Activated CD4-positive, alpha-beta T cell treated with anti-CD3 and anti-CD28 coated beads for 36 hours (primary cell): ENCODE measurements at places on chromosomes 12 and 14. TPM values are rescaled to one million over a fixed set of nuclear protein-coding genes. Genes with fewer than 3 reads are reported as not detected.

The DAO gene
- not detected for total RNA-seq

The ZBTB25 gene
- total RNA-seq: 32.7 TPM

The DDIT3 gene
- 31.2 TPM for total RNA-seq

The CEP290 gene
- total RNA-seq: 17.0 TPM

The SLC7A8 gene
- 0.89 TPM for total RNA-seq

The KLRG1 gene
- total RNA-seq: 2.3 TPM

The GALNT6 gene
- total RNA-seq: 11.7 TPM

The SERPINA10 gene
- total RNA-seq: not detected

The TPPP2 gene
- not detected for total RNA-seq

The KRT71 gene
- total RNA-seq: not detected

The GNS gene
- 19.9 TPM for total RNA-seq

The SLC15A5 gene
- not detected for total RNA-seq

The IL26 gene
- total RNA-seq: 1.1 TPM

The KCNH3 gene
- 2.4 TPM for total RNA-seq

The RDH16 gene
- 0.32 TPM for total RNA-seq

The KLRB1 gene
- total RNA-seq: 0.40 TPM

The SLC41A2 gene
- total RNA-seq: 11.1 TPM

GRCh38 chr14:37195327-37195726, 2.4 kb upstream of the MIPOL1 start:
- no peak for DNase-seq

DNA sequence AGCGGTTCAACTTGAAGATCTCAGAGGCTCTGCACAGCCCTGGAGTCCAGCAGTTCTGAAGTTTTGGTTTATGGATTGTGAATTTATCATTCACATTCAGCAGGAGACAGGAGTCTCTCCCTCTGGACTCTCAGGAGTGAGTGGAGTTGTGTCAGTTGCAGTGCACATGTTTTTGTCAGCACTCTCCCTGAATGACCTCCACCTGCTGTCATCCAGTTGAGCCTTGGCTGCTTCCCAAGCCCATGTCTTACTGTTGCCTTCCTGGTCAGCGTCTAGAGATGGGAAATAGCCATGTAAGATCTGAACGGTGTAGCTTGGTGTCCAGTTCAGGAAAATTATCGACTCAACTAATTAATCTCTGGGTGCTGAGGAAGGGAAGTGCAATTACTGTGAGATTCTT, 133.2 kb downstream of the PRKCH start:
- no peak for DNase-seq

GRCh38 chr12:50928392-50928791, 24.0 kb upstream of the HIGD1C start:
- DNase-seq: no peak

GRCh38 chr14:39991041-39991440, 558.8 kb upstream of the FBXO33 start:
- no peak for DNase-seq

GRCh38 chr12:113083863-113084435, 27.4 kb downstream of the DTX1 start:
- DNase-seq: no peak

DNA sequence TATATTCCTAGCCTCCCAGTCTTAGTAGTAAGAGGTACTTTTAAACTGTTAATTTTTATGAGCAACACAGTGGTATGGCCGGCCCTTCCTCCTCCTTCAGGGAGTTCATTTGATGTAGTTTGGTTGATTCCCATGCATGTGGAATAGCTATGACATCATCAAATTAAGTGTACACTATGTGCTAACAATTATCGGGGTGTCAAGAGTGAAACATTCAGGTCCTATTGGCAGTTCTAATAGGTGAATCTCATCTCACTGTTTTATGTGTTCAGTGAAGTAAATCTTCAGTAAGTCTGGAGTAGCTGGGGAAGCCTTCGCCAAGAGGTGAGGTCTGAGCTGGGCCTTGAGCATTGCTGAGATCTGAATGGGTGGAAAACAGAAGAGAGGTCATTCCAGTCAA, 656.5 kb downstream of the DIO2 start:
- DNase-seq: no peak

- peak; percentile 27 for DNase-seq
These were observed 72.4 kb downstream of the ATP2B1 start for GRCh38 chr12:89636052-89636775.

DNA sequence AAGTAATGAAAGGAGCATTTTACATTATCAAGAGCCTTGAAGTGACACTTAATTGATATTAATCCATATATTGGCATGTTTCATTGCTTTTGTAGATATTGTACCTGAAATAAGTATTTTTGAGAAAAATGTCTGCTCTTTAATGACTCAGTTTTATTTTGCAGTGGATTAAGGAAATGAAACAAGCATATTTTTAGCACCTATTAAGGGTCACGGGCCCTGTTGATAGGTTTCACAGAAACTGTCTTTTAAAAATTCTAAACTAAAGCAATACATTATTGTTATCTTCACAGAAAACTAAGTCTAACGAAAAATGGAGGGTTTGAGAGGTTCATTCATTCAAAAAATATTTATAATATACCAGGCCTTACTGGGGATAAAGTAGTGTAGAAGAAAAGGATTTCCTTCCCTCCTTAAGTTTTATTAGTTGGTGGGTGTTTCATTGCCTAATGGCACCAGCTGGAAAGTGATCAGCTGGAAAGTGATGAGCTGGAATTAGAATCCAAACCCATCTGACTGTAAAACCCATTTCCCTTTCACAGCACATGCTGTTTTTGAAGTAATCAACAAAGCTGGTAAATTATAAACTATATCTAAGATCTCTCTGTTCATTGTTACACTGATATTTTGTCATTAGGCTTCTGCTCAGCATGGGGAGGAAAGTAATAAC, 54.2 kb downstream of the PTPRQ start:
- no peak for DNase-seq

- no peak for DNase-seq
These were observed 35.0 kb upstream of the SLC24A4 start for GRCh38 chr14:92287987-92288386.

DNA sequence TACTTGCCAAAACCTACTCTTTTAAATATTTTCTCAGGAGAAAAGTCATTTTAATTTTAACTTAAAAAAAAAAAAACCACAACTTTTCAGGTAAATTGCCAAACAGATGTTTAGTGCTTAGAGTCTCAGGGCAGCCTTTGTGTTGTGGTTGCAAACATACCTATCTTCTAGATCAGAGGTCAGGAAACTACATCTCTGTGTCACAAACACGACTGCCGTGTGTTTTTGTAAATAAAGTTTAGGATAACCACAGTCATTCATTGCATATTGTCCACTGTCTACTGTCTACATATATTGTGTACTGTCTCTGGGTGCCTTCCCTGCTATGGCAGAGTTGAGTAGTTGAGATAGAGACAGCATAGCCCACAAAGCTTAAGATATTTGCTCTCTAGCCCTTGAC, 48.9 kb downstream of the DYRK2 start:
- peak; percentile 11 for DNase-seq

DNA sequence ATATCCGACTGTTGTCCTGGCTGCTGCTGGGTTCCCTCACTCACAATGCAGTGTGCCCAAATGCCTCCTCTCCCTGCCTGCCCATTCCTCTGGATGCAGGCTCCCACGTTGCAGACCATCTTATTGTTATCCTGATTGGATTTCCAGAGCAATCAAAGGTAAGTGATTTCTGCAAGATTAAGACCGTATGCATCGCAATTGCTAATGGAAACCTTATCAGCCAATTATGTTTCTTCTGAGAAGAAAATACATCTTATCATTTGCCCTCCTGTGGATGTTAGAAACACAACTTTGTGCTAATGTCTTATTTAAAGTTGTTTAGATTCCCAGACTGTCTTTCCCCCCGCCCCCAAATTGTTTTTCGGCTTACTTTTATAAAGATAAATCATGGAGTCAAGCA, 98.1 kb downstream of the PRIMA1 start:
- no peak for DNase-seq

DNA sequence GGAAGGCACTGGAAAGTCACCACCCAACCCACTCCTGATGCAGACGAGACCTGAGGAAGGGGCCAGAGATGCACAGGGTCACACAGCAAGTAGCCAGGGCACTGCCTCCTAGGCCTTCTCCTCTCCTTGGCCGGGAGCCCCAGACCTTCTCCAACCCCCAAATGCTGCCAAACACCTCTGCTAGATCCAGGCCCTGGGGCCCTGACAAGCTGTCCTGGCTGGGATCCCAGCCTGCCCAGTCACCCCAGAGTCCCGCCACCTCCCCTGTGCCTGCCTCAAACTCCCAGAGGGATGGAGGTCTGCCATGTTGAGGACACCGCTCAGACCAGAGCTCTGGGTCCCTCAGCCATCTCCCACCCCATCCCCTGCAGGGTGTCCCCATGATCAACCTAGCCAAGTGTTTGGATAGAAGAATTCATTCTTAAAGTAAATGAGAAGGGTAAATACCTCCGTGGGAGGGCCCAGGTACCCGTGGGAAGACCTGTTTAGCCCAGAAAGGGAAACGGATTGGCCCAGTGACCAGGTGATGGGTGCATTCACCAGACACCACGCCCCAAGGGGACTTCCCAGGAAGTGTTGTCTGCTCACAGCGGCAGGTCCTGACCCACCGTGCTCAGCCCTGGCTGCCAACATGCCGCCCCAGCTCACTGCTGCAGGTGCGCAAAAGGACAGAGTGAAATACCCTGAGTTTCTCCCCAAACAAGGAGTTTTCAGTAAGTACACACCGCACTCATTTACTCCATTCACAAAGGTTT, 4.6 kb upstream of the DIO3 start:
- no peak for DNase-seq

- DNase-seq: peak; percentile 64
These were observed 48.4 kb upstream of the FOS start for GRCh38 chr14:75230140-75230792.

GRCh38 chr12:98635657-98636323, 8.8 kb downstream of the IKBIP start:
- no peak for DNase-seq

- DNase-seq: no peak
These were observed 220.5 kb upstream of the TBX3 start for GRCh38 chr12:114904254-114905003.

DNA sequence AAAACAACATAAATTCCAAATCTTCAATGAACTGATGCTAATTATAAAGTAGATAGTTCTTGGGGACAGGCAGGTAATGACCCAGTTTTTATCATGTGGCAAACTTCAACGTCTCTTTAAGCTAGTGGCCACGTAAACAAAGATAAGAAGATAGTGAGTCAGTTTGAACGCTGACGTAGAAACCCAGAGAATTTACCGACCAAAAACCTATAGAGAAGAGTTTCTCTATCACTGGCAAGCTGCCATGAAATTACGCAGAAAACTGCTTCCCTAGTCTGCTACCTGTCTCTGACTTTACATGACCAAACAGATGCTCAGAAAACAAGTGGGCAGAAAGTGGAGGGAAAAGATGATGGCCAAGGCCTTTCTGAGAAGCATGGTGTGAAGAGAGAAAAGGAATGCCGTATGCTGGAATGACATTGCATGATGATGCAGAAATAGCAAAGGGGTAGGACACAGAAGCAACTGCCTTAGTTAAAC, 136.3 kb downstream of the ITPR2 start:
- no peak for DNase-seq

- no peak for DNase-seq
These were observed 561.6 kb downstream of the RERGL start for GRCh38 chr12:17528394-17528793.

DNA sequence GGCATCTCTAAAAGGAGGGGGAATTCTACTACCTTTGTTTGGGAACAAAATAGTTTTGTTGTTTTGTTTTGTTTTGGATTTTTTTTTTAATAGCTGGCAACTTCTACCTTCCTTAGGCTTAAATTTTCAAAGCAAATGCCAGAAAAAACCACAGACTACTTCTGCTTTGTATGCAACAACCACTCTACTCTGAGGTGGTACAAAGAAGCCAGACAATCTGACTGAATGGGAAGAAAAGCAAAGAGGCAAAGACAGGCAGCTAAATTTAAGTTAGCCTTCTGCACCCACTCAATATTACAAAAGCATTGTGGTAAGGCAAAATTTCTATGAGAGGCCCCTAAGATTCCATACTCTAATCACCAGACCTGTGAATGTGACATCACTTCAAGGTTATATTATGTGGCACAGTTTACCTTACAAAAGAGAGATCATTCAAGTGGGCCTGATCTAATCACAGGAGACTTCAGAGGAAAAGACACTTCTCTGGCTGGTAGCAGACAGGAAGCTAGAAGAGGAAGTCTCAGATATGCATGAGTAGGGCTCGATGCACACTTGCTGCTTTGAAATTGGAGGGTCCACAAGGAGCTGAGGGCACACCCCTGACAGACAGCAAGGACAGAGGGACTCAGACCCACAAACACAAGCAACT, 566.6 kb downstream of the RPS29 start:
- DNase-seq: no peak

- DNase-seq: no peak
These were observed 41.8 kb upstream of the DHRS7 start for GRCh38 chr14:60206837-60207533.

DNA sequence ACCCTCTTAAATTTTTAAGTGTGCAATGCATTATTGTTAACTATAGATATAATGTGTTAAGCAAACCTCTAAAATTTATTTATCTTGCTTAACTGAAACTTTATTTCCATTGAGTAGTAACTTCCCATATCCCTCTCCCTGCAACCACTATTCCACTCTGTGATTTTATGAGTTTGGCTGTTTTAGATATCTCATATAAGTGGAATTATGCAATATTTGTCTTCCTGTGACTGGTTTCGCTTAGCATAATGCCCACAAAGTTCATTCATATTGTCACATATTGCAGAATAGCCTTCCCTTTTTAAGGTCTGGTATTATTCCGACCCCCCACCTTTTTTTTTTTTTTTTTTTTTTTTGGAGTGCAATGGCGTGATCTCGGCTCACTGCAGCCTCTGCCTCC, 247.6 kb downstream of the EMP1 start:
- DNase-seq: no peak

DNA sequence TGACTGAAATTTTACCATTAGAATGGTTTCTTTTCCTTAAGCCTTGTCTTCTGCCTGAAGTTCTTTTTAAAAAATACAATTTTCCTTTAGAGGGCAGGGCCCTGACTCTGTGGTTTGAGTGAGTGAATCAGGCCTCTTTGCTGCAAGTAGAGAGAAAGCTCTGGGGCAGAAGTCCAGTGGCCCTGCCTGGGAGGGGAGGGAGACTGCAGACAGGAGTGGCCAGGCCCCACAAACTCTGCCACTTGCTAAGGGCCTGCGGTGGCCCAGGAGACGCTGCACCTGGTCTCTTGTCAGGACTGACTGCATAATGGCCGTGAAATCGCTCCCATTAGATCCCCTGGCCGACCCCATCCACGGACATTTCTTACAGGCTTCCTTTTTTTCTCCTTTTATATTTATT, 25.5 kb downstream of the TSPAN11 start:
- no peak for DNase-seq

DNA sequence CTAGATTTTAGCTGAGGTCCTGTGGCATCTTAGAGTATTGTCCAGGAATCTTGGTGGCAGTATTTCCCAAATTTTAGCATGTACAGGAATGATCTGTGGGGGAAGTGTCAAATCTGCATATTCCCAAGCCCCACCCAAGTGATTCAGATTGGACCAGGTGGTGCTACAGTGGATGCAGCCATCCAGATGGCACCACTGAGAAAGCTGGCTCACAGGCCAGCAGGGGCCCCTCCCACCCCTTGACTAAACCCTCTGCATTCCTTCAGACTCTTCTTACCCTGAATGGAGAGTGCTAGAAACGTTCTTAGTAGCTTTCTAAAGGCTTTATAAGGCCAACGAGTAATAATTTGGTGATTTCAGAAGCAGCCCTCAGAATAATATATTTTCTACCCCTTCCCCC, 255.2 kb downstream of the NRXN3 start:
- DNase-seq: no peak

GRCh38 chr12:124667506-124668326, 100.3 kb upstream of the NCOR2 start:
- DNase-seq: no peak

- DNase-seq: peak; percentile 54
These were observed 63.8 kb downstream of the RIN3 start for GRCh38 chr14:92577321-92577742.
